NCI-H82 (cell line): ENCODE measurements at places on chromosomes 6 and 20.

DNA sequence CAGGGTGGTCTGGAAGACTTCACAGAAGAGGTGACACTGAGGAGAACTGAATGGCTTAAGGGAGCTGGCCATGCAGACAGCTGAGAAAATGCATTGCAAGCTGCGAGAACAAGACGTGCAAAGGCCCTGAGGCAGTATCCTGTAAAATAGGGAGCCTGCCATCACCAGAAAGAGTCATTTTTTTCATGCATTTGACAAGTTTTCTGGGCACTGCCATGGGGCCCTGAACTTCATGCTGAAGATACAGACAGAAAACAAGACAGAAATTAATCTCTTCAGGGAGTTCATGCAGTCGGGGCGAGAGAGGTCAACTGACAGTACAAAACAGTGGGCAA lies 28.9 kb upstream of the NFATC2 start:
- DNase-seq: no peak

- no peak for DNase-seq
Measured at GRCh38 chr6:31114970-31115849, 610 bp downstream of the PSORS1C1 start.

GRCh38 chr20:8320306-8320705 lies 188.2 kb downstream of the PLCB1 start:
- DNase-seq: no peak

DNA sequence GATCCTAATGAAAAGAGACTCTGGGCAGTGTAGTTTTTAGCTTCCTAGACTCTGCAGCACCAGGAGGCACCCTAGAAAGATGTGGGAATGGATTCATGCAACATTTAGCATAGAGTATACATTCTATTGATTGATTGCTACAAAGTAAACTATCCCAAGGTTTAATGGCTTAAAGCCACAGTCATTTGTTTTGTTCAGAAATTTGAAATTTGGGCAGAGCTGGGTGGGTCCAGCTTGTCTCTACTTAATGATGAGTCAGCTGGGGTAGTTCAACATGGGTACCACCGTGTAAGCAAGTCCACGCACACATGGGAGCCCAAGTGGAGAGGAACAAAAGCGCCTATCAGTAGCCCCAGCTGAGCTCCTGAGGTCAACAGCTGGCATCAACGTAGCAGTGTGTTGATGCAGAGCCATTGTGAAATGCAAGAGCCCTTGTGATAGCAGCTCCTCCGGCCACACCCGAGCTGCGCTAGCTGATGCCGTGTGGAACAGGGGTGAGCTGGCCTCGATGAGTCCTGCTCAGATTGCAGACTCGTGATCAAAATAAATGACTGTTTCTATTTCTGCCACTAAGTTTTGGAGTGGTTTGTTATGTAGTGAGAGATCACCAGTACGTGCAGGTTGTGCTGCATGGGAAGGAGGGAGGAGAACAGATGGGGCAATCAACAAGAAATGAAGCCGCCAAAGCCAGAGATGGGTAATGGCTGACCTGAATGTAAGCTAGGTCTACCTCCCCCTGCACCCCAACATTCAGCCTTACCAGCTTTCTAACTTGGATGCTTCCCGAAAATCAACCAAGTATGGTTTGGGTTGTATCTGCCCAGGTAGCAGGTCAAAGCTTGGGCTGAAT lies 45.7 kb upstream of the TRAF3IP2 start:
- no peak for DNase-seq

DNA sequence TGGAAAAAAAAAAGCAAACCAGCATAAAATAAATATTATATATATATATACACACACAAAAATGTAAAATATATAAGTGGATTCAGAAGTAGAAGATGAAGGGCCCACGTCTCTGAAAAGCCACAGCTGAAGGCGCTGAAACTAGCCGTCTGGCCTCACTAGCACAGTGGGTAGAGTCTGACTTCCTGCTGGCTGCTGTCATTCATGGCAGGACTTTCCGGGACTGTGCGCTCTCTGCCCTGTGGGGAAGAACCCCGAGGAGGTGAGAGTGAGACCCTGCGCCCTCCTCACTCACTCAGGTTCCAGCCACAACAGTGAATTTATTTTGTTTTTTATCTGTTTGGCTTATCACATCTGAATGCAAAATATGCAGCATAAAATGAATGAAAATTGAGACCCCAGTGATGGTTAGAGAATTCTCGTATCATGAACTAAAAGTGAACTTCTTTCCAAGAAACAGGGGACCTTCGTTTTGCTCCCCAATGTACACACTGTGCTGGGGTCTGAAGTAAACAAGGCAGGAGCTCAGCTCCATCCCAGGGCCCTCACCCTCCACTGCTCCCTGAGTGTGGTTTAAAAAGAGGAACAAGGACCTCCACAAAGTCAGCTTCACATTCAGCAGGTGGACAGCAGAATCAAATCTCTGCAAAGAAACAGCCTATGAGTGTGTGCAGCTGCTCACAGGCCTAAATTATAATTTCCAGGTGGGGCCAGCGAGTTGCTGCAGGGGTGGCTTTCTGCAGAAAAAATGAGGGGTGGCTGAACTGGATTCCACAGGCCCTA lies 1.3 kb upstream of the RAMACL start:
- no peak for DNase-seq

DNA sequence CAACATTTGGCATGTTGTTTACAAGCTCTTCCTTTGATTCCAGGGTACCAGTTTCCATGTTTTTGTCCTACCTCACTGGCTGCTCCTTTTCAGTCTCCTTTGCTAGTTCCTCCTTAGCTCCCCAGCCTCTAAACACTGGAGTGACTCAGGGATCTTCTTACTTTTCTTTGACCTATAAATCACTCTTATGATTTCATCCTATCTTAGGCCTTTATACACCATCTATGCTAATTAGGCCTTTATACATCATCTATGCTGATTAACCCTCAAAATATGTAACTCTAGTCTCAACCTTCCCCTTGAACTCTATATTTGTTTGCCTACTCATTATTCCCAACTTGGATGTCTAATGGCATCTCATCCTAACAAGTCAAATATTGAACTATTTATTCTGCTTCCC lies 9.5 kb downstream of the TMEM30A start:
- DNase-seq: no peak

DNA sequence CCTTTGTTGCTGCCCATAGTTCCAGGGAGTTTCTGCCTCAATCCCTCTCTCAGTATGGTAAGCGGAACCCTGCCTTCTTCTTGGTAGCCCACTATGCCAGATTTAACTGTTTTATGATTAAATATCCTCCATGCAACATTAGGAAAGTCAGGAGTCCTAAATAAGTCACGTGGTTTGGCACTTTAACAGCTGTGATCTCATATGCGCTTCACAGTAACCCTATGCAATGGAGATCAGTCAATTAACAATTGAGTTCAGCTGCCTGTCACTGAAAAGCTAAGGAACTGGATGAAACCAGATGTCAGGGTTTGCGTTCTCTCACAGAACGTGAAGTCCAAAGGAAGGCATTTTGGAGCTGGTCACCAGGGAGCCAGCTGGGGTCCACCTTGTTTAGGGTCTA lies 81.6 kb downstream of the PSMB1 start:
- DNase-seq: no peak

DNA sequence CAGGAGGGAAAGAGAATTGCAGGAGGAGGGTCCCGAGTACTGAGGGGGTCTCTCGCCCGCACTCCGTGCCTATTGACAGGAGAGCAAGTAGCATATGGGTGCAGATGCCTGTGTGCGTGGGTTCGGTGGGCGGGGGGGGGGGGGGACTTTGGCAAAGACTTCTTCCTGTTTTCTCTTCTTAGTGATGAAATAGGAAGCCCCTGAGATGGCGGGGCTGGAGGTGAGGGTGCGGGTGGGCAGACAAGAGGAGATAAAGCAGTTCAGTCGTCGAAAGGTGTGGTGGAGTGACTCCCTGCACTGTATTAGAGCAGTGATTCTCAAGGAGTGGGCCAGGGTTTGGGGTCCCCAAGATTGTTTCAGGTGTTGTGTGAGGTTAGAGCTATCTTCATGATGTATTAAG lies 3.7 kb downstream of the NAA20 start:
- no peak for DNase-seq

- no peak for DNase-seq
Measured at GRCh38 chr6:47574789-47575188, 97.2 kb downstream of the CD2AP start.

GRCh38 chr6:141288947-141289346 lies 843.8 kb upstream of the GJE1 start:
- no peak for DNase-seq

DNA sequence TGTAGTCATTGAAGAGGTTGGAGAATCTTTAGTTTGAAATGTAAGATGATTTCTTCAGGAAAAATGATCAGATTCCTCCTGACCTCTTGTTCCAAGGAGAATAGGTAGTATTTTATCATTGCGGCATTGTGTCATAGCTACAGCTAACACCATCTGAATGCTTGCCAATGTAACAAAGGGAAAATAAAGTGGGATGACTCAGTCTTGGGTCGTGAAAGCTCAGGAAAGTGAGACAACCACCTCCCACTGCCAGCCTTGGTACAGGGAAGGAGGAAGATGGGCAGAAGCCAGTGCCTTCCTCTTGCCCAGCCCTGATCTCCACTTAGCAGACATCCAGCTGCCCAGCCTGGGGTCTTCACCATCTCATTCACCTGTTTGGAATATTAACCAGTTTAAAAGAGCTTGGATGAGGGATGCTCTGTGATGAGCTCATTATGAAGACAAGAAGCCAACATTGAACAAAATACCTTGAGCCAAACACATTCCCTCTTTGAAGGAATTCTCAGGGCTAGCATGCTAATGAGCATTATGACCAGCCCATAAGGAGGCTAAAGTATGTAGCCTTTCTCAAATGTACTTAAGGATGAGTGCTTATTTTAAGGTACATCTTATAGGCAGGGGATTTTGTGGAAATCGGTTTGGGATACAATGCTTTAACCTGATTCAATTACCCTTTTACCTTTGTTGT lies 40.0 kb upstream of the APCDD1L start:
- no peak for DNase-seq

- peak; percentile 37 for DNase-seq
Measured at GRCh38 chr6:16124198-16125180, 4.4 kb upstream of the MYLIP start.
